Fibroblast of skin of left biceps (primary cell): ENCODE measurements at places on chromosomes 5 and 9.

DNA sequence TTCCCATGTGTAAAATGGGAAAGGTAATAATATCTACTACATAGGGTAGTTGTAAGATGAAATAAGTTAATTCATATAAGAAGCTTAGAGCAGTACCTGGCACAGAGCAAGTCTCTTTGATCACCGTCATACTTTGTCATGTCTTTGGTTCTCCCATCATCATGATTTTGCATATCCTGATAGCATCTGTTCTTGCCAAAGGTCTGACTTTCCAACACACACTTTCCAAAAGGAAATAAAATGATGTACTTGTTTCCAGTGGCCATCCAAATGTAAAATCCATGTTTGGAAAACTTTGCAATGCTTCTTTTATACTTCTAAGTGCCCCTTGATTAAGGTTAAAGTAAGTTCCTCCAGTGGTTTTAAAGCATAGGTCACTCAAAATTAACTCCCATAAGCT is 266.9 kb upstream of the PTGER4 start:
- DNase-seq = no peak

DNA sequence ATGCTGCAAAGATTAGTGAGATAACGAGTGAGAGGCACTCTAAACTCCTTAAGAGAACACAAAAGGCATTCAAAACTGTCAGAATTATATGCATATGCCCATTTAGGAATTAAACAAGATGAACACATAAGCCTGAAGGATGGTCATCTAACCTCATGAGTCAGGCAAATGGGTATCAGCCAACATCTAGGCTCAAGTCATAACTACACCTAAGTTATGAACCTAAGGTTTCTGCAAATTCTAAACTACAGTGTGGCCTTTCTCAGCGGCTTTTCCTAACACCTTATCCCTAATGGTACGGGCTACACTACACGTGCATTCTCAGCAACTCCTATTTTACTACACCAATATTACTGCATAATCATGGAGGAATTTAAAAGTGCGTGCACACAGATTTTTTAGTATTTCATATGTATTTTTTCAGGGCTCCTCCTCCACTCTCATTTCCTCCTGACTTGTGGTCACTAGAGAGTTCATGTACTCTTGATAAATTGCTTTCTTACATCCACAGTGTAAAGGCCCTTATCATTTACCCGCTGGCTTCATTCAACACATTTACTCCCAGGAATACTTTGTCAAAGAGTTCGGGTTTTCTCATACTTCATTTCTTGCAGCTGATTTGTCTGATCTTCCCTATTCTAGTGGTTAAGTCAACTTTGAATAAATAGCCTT is 316.5 kb downstream of the BNC2 start:
- no peak for DNase-seq

DNA sequence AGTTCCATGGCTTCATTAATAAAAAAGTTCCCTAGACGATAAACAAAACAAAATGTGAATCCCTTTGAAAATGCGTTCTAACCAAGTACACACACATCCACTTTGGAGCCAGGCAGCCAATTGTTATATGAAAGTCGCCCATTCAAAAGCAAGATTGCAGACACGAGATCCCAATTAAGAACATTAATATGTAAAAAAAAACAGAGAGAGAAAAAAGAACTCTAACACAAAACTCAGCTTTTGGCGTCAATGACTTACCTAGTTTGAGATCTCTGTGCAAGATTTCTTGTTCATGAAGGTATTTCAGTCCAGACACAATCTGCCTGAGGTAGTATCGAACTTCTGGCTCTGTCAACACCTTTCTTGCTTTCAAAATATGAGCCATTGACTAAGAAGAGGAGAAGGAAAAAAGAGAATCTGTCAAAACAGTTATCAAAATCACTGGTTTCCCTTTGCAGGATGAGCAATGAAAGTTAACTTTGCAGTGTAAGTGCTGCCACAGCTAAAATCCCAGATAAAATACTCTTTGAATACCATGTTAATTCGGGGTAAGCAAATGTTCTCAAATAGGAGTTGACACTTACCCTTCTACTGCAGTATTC is 1.6 kb downstream of the PLK2 start:
- no peak for DNase-seq

- DNase-seq = no peak
Measured at GRCh38 chr5:154782812-154783592, 27.8 kb downstream of the LARP1 start.

- DNase-seq = no peak
Measured at GRCh38 chr5:58548068-58548467, 34.8 kb upstream of the RAB3C start.

- DNase-seq = no peak
Measured at GRCh38 chr9:18748251-18748701, 274.3 kb downstream of the ADAMTSL1 start.

- DNase-seq = no peak
Measured at GRCh38 chr5:149576021-149576420, 5.3 kb upstream of the ARHGEF37 start.

DNA sequence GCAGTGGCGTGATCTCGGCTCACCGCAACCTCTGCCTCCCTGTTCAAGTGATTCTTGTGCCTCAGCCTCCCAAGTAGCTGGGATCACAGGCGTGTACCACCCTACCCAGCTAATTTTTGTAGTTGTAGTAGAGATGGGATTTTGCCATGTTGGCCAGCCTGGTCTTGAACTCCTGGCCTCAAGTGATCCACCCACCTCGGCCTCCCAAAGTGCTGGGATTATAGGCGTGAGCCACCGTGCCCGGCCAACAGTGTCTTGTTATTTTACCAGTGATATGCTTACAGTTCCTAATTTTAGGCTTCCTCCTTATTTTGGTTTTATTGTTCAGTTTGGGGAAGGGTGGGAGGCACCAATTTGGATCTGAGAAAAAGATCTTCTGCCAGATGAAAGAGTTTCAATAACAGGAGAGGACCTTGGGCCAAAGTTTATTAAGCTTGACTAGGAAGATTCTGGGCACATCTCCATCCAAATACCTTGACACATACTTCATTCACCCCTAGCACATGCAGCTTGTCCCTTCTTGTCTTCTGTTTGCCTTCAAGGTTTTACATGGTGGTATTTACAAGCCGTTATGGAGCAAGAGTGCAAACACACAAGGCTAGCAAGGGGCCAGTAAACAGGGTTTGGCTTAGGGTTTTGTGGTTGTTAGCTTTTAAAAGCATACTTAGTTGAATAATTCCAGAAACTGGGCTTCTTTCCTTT is 168.1 kb upstream of the DMRT1 start:
- DNase-seq = no peak

GRCh38 chr9:2620919-2621721 is 467 bp upstream of the VLDLR start:
- peak; percentile 57 for DNase-seq
